ENCODE measurements at places on chromosomes 12 and 14.

DNA sequence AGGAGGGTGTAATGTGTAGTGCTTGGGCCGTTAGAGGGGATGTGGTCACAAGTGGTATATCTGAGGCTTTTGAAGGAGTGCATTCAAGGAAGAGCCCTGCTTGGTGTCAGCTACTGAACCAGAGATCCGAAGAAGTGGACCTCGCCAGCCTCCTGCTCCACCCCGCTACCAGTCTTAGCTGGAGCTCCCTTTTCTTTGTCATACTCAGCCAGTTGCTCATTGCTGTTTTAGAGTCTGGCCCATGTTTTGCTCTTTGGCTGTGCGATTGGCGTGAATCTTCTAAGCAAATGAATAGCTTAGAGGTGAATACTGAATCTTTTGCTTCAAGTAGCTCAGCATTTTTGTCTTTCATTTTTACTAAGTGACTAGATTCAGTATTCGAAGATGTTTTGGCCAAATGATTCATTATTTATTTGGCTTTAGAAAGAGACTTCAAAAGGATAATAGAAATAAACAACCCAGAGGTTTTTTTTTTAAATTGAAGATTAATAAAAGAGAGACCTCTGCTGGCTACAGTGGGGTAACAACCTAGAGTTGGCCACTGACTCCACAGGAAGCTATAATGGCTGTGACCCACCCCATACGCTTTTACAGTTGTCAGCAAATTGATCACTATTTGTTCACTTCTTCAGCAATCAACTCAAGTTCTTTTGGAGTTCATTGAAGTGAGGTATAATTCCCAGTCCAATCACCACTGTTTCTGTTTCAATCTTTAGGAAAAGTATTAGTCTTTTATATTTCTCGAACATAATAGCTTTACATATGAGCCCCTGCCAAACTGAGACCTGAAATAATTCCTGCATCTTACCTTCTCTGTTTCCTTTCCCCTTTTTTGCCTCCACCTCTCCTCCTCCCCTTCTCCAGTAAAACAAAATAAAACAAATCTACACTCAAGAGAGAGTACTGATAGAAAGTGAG, 19.9 kb downstream of the CDKN1B start:
- no peak for DNase-seq

DNA sequence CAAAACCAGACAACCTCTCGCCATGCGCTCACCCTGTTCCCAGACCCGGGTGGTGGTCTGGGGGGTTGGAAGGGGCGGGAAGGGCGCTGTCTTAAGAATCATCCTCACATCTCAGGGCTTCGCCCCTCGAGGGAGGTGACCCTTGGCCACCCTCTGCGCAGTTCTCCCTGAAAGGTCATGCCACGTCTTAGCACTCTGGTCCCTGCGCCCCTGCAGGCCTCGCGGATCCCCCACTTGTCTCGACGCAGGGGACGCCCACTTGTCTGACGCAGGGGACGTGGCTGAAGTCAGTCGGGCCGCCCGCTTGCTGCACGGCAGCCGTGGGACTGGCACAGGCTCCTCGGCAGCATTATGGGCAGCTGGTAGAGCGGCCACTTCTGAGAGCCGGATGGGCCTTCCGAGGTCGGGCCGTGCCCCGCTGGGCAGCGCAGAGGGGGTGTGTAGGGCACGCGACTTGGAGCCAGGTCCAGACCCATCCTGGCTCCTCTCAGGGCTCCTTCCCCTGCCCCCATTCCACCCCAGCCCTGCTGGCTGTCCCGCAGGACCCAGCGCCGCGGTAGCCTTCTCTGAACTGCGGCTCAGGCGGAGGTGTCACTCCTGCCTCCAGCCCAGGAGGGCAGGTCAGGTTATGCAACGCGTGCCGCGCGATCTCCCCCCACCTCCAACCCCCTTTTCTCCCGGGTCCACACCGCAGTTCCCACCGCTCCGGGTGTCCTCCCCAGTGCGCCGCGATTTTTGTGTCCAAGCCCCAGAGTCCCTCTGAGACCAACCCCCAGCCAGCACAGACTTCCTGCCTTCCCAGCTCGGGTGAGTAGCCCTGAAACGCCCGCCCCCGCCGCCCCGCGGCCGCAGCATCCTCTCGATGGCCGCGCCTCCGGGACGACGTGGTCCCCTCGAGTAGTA, 40.9 kb upstream of the CAPRIN2 start:
- DNase-seq, result no peak

GRCh38 chr14:60958146-60958545, 22.7 kb downstream of the TRMT5 start:
- DNase-seq, result no peak

- no peak for DNase-seq
Measured at GRCh38 chr12:79453820-79454219, 236.9 kb downstream of the PAWR start.

GRCh38 chr12:61916831-61917230, 343.4 kb upstream of the USP15 start:
- no peak for DNase-seq

- DNase-seq, result no peak
Measured at GRCh38 chr12:27711317-27711682, 668 bp downstream of the MRPS35 start.

GRCh38 chr12:79121486-79121885, 256.9 kb downstream of the SYT1 start:
- DNase-seq, result no peak

- no peak for DNase-seq
Measured at GRCh38 chr12:10305411-10305810, 2.3 kb upstream of the KLRD1 start.

All from activated CD4-positive, CD25-positive, alpha-beta regulatory T cell treated with anti-CD3 and anti-CD28 coated beads, Interleukin-2, amount 50 U/mL, for 16 hours (primary cell).